Activated T-cell treated with anti-CD3 and anti-CD28 coated beads for 1 hour (primary cell): ENCODE measurements at places on chromosomes 6 and 20.

DNA sequence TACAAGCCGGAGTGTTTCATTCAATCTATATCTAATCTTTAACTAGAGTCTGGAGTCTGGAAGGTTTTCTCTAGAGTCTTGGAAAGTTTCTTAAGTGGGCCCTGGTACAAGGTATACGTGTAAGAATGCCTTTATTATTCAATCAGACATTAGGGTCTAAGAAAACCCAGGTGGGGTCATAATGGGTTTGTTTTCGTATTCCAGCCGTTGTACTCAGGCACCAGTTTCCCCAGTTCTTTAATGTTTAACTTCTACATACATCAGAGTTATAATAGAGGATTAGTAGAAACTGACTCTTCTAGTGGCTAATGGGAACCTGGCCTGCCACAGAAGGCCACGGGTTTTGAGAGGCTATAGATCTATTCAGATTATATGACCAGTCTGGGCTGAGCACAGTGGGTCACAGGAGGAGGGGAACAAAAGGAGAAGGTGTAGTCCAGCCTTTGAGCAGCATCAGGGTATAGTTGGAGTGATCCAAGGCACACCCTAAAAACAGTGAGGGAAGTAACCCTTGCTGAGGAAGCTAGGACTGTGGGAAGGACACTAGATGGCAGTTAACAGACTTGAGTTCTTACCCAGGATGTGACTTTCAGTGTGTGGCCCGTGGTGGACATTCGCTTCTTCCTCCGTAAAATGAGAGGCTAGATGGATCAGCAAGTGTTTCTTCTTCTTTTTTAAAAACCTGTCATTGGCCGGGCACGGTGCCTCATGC lies 15.5 kb downstream of the FAM83B start:
- no peak for DNase-seq

GRCh38 chr6:149150801-149151398 lies 166.6 kb upstream of the TAB2 start:
- DNase-seq, result no peak

- DNase-seq, result no peak
Measured at GRCh38 chr20:38969708-38970107, 7.6 kb downstream of the DHX35 start.

DNA sequence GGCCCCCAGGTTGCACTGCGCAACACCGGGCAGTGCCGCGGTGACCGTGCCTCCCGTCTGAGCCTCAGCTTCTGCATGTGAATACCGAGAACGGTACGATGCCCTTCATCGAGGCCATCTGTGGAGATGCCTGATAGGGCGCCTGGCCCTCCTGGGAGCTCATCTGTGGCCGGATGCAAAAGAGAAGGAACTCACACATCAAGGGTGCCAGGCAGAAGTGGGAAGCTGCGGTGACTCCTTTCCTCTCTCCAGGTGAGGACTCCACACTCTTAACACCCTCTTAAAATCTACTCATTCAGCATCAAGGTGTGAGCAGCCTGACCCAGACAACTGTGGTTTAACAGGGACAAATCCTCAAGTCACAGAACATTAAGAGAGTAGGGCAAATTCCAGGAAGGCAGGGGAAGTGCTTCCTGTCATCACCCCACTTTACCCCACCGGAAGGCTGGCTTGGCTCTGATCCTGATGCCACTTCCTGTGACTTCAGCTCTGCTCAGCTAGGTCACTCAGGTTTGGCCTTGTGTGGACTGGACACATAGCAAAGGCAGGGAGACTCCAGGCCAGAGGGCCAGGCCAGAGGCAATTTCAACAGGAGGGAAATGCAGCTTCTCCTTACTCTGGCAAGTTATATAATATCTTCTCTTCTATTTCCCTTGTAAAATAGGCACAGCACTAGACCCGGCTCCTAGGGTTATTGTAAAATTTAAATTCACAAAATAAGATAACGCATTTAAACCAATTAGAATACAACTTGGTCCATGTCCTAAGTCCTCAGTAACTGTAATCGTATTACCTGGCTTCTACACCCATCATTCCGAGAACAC lies 69.4 kb downstream of the CPNE5 start:
- DNase-seq, result no peak

DNA sequence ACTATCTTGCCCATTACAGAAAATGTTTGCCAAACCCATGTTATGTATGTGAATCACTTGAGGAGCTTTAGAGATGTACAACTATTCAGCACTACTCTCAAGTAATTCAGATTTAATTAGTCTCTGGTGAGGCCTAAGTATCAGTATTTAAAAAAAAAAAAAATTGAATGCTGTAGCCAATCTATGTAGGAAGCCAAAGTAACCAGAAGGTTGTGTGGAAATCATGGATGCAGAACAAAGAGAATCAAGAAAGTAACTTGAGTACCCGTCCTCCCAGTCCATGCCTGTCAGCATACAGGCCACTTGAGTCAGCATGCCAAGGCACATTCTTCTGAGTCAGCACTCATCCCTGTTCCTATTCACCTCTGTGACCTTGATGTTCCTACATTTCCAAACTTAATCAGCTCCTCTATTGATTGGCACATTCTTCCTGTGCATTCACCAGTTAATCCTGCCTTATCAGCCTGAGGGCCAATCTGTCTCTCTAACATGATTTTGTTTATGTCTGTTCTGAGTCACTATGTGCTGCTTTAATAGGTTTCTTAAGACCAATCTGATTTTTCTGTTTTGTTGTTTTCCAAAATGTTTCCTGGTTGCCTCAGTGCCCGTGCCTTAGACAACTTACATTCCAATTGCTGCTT lies 165.6 kb downstream of the KCNQ5 start:
- DNase-seq, result no peak

GRCh38 chr20:48921883-48922820 lies 641 bp downstream of the ARFGEF2 start:
- no peak for DNase-seq

DNA sequence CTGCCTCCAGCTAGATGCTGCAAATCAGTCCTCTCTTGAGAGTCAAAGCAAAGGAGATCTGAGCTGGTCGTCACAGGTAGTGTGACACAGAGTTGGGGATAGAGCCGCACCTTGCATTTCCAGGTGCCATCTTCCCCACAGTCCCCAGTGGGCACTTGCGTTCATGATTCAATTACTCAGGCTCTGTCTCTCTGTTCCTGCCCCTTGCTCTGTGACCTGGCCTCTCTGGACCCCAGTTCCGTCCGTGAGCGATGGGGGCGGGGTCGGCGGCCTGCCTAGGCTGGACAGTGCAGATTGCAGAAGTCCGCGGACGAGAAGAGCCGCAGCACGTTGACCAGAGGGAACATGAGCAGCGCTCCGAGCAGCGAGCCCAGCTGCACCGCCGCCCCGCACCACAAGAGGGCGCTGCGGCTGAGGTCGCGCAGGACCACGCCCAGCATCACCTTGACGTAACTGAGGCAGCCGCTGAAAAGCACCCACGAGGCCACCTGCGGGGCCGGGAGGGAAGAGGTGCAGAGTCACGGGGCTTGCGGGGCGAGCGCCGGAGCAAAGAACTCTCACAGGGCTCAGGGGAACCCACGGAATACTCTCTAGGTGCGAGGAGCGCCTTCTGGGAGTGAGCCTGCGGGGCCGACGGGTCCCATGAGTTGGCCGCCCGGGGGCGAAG lies 7.4 kb downstream of the SLC52A3 start:
- DNase-seq, result no peak

GRCh38 chr6:137277971-137278637 lies 58.9 kb upstream of the IFNGR1 start:
- DNase-seq, result no peak

DNA sequence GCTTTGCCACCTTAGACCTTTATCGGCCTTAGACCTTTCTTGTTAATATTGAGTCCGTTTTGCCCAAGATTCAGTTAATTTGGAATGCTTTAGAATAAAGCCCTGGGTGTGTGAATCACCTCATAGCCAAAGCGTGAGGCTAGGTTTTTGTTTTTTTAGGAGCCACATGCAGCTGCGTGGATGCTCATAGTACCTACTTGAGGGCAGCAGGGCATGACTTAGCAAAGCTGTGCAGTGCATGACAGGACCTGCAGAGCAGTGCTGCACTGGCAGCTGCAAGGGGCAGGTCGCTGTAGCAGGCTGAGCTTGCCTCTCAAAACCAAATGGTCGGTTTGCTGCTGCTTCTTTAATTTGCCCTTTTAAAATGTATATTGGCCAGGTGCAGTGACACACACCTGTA lies 116.1 kb downstream of the JAG1 start:
- no peak for DNase-seq

DNA sequence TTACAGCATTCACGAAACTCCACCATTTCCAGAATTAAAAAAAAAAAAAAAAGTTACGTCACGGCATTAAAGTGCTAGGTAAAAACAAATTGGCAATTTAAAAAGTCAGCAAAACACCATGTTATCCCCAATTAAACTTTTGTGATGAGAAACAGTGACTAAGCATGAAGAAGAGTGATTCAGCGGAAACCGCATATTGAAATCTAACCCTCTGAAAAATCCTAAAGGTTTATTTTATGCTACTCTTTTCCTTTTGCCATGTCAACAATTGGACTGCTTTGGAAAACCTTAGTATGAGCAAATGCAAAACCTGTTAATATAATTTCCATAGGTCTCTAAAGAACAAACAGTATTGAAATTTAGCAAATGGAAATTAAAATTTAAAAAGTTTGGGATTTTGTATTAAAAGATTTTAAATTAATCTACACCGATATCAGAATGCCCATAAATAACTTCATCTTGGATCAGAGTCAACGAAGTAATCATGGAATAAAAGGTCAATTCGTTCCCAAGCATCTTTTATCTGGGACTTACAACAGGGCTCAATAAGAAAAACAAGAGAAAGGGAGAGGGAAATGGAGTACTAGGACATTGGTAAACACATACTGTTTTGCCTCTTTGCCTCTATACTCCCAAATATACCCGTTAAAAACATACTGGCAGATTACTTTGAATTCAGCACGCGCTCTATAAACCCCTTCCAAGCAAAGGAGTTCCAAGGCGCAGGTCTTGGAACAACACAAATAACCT lies 1.1 kb downstream of the FBXO30 start:
- DNase-seq, result no peak

- no peak for DNase-seq
Measured at GRCh38 chr6:121441477-121441876, 6.0 kb downstream of the GJA1 start.

- DNase-seq, result no peak
Measured at GRCh38 chr6:110654096-110654820, 161.0 kb downstream of the CDK19 start.

GRCh38 chr20:60680554-60680953 lies 571.5 kb upstream of the CDH4 start:
- DNase-seq, result no peak

- no peak for DNase-seq
Measured at GRCh38 chr6:62152796-62153195, 133.2 kb downstream of the KHDRBS2 start.

- no peak for DNase-seq
Measured at GRCh38 chr6:147806697-147807096, 298.2 kb downstream of the SAMD5 start.

- DNase-seq, result no peak
Measured at GRCh38 chr6:123745895-123746294, 57.8 kb upstream of the NKAIN2 start.

DNA sequence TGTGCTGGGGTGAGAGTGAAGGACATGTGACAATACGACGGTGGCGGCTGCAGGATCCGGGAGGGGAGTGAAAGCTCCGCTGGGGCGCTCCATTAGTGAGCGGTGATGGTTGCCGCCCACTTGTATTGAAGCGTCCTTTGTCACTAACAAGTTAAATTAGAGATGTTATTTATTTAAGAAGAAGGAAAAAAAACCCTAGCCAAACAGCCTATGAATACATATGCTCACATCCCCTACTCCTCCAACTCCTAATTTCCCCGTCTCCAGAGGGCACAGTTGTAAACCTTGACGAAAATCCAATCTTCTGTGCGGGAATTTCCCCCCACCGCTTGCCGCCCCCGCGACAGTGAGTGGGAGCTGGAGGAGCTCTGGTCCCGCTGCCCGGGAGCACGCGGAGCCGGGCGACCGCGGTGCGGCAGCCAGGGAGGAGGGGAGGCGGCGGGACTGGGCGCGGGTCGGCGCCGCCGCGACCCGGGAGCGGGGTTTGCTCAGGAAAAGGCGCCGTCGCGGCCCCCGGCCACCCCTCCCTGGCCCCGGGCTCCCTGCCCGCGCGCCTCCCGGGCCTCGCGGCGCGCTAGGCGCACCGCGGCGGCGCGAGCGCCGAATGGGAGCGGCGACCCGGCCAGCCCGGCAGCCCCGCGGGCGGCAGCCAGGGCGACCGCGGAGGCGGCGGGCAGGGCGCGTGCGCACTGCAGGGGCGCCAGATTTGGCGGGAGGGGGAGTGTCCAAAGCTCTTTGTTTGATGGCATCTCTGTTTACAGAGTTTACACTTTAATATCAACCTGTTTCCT lies at the start of gene MYB:
Gene MYB (plus strand): TSS at position 767 of the 791 bp plus-strand sequence. CDS start 206 bp downstream, outside the sequence.
- DNase-seq, result peak; percentile 58

- no peak for DNase-seq
Measured at GRCh38 chr20:40265825-40266533, 423.1 kb downstream of the MAFB start.

DNA sequence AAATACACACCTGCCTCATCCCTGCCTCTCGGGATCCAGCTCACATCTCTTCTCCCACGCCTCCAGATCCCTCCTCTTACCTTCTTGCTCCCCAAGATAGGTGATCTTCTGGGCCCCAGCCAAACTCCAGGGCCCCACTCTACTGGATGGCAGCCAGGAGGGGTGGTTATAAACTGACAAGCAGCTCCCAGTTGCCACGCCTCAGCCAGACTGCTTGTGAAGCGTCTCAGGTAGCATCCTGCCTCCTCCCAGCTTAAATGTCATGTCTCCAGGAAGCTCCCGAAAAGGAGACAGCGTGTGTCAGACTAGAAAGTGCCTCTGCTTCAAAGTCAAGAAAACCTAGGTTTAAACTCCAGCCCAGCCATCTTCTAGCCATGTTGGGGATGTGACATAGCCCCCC lies 114.1 kb downstream of the LRFN2 start:
- DNase-seq, result no peak

- no peak for DNase-seq
Measured at GRCh38 chr20:10603378-10603777, 70.4 kb downstream of the JAG1 start.

- no peak for DNase-seq
Measured at GRCh38 chr20:4341804-4342485, 326.6 kb upstream of the RNF24 start.

- no peak for DNase-seq
Measured at GRCh38 chr6:74018825-74019224, 322.8 kb downstream of the CD109 start.

DNA sequence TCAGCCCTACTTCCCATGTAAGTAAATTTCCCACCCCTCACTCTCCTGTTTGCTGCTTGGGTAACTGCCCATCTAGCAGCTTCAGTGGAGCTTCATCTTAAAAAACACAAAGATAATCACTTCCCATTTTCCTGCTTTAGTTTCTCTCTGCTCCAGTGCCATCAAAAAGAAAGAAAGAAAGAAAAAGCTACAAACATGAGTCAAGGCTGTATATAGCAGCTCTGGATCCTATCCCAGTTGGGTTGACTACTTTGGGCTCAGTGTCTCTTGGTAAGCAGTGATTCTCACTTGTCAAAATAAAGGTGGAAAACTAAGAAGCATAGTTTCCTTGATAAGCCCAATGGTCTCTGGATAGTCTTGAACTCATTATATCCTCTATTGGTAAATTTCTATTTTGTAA lies 48.7 kb upstream of the SRPK1 start:
- no peak for DNase-seq

GRCh38 chr6:170224694-170225660 lies 65.9 kb downstream of the DLL1 start:
- no peak for DNase-seq

- no peak for DNase-seq
Measured at GRCh38 chr20:34347571-34347970, 15.5 kb upstream of the ITCH start.
